GM10248 (cell line): ENCODE measurements at places on chromosomes 7 and 10.

- DNase-seq = no peak
Measured at GRCh38 chr10:91220954-91221675, 652 bp downstream of the PCGF5 start.

DNA sequence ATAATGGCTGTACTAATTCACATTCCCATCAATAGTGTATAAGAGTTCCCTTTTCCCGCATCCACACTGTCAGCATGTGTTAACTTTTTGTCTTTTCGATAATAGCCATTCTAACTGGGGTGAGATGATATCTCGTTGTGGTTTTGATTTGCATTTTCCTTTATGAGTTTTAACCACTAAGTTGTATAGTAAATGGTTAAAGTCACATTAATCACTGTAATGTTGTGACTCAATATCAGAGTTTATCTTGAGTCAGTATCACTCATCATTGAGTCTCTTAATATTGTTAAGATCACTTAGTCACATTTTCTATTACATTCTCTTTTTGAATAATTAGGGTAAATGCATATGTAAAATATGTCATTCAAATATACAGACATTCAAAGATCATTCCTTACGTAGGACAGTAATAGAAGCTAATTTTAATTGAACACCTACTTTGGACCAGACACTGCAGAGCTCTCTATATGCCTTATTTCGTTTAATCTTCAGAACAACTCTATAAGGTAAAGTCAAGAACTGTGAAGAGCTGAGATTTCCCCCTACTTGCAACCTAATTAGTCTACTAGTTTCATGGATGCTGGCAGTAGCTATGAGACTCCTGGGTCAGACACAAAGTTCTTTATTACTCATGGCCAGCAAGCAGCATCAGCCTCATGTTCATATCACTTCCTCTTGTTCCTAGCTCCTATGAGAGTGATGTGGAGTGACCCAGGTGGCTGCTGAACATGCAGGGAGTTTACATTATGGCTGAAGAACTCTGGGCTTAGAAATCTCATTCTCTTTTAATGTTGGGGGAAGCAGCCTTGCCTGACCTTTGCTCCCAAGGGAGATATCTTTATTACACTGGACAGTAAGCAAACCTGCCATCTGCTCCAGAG is 30.5 kb downstream of the CREB5 start:
- no peak for DNase-seq

- DNase-seq = no peak
Measured at GRCh38 chr7:134584290-134584689, 35.4 kb downstream of the AKR1B15 start.

- no peak for DNase-seq
Measured at GRCh38 chr7:34117573-34117972, 212.2 kb downstream of the BMPER start.

DNA sequence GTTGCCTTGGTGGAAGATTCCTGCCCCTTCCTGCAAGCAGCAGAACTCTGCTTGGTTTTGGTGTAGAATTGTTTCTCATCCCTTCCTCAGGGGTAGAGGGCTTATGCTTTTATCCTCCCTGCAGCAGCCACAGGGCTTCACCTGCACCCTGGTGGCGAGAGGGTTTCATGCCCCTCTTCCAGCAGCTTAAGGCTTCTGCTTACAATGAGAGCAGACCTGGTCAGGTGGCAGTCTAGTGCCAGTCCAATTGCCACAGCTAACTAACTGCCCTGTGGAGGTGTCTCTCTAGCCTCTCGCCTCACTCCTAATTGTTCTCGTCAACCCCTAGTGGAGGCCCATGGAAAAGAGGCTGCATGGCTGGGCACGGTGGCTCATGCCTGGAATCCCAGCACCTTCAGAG is 19.3 kb downstream of the ACBD7 start:
- no peak for DNase-seq

- DNase-seq = no peak
Measured at GRCh38 chr7:50209461-50210135, 94.9 kb upstream of the IKZF1 start.
